ENCODE measurements at places on chromosomes 13 and 19.

DNA sequence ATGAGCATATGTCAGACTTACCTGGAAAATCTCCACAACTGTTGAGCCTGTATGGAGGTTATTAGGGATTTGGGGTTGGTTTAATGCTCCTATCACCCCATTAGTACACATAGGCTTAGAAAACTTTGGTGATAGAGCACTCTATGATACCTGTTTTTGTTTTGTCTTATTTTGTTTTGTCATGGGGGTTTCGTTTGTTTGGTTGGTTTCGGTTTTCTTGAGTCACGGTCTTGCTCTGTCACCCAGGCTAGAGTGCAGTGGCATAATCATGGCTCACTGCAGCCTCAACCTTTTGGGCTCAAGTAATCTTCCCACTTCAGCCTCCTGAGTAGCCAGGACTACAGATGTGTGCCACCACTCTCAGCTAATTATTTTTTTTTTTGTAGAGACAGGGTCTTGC is 70.0 kb downstream of the MZT1 start:
- no peak for DNase-seq

GRCh38 chr19:3855320-3855719 is 13.5 kb downstream of the ZFR2 start:
- no peak for DNase-seq

DNA sequence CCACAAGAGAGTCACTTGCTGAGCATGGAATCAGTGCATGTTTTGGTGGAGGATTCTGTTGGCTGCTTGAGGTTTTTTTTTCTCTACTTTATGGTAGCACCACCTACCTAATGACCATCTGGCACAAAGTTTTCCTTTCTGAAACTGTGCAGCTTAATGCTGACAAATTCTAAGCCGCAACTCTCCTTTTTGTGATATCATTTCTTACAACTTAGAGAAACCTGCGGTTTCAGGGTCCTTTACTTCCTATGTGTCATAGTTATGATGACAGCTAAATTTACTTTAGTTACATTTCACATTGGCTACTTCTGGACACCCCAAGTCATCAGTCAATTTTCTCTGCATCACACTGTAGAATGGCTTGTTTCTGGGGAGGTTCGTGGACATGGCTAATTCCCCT is 115.4 kb upstream of the TMTC4 start:
- no peak for DNase-seq

DNA sequence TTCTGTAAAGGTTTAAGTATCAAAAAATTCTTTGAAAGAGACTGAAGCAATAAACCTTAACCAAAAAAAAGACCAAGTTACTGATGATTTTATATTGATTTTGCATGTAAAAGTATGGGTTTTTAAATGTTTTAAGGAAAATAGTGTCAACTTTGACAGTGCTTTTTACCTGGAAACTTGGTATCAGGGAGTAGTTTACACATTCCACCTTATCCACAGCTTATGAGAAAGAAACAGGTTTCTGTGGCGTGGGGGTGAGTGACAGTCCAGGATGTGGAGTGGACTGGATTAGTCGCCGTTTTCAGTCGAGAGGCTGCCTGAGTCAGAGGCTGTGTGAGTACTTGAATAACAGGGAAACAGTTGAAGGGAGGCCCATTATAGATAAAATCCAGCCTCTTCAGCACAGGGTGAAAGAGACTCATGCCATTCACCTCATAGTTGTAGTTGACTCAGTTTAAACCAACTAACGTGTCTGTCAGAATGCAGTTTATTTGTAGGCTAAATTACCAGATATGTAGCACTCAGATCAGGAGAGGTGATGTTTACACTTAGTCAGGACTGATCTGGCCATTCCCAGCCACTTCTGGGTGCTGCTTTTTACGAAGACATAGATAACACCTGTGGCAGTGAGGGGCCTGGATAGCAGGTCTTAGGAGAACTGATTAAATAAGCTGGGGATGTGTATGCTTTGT is 595 bp upstream of the GPR183 start:
- peak; percentile 72 for DNase-seq

GRCh38 chr13:106942563-106942962 is 374.6 kb upstream of the ARGLU1 start:
- no peak for DNase-seq

- no peak for DNase-seq
Observed at GRCh38 chr13:109548374-109548773, 238.0 kb downstream of the IRS2 start.
